Glutamatergic neuron (in vitro differentiated cells): ENCODE measurements at places on chromosomes 7 and 10.

GRCh38 chr10:93390306-93391090, 91.6 kb downstream of the MYOF start:
- DNase-seq = no peak

DNA sequence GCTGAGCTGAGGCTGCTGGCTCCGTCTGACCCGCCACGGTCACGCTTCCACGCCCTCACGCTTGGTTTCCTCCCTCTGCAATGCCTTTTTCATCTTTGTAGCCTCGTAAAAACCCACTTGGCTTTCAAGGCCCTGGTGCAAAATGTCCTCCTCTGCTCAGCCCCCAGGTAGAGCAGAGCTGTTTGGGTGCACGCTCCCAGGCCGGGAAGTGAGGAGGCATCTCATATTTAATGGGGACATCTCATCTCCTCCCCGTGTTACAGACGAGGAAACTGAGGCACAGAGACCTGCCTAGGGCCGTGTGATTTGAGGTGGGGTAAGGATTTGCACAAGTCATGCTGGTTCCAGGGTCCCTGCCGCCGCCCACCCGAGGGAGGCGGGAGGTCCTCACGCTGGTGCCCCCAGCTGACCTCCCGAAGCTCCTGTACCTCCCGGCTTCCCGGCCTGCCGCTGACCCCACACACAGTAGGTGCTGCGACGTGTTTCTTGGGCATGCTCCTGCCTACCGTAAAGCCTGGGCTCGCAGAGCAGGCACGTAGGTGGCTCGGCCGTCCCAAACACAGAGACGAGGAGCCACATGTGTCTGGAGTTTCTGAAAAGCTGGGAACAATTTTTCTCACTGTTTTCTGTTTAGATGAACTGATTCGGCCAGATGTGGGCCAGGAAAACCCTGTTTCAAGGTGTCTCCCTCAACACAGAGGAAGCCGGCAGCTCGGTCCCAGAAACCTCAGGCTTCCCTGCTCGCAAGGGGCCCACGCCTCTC, 11.5 kb downstream of the FOXL3 start:
- no peak for DNase-seq

DNA sequence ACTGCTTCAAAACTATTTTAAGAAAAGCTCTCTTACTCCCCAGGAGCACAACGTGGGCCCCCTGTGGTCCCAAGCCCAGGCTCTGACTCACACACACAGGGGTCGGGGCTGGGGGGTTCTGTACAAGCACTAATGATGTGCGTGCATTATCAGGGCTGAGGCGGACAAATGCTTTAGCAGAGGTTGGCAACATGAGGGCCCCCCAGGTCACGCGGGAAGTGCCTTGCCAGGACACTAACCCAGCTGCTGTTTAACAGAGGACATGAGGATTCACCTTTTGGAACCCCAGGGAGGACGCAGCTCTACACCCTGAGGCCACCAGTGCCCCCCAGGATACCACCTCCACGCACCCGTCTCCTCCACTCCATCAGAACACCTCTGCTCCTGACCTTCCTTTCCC, 342.8 kb downstream of the DNAJB6 start:
- no peak for DNase-seq

DNA sequence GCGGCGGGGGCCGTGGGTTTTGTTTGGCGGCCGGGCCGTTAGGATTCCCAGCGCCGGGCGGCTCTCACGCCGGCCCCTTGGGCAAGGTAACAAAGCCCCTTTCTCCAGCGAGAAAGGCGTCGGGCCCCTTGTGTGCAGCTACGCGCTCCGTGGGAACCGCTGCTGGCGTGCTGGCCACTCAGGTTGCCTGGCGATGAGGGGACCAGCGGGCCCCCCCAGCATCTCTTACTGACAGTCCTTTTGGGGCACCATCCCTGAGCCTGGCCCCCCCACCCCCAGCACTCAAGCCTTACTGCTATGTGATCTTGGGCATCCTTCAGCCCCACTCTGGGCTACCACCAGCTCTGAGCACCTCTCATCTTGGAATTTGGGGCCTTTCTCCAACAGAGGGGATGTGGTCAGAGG, 1.8 kb downstream of the LFNG start:
- DNase-seq = no peak

GRCh38 chr10:104441329-104442000, 87.8 kb downstream of the CFAP58 start:
- DNase-seq = no peak

DNA sequence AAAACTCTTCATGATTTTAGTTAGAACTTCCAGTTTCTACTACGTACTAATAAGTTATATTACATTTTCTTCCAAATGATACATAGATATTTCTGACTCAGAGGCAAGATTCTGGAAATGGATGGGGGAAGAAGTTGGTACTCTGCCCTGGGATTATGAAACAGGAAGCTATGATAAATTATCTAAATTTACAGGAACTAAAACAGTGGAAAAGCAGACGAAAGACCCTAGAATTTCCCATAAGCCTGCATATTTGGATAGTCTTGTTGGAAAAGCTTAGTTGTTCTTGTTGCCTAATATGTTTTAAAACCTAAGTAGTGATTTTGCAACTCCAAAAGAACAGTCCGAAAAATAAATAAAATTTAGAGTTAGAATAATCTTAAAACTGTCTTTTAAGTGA, 21.8 kb downstream of the CFAP69 start:
- no peak for DNase-seq

- no peak for DNase-seq
Measured at GRCh38 chr7:73519867-73520672, 2.0 kb downstream of the BAZ1B start.

- no peak for DNase-seq
Measured at GRCh38 chr10:93261961-93262610, 188.4 kb downstream of the CYP26A1 start.

DNA sequence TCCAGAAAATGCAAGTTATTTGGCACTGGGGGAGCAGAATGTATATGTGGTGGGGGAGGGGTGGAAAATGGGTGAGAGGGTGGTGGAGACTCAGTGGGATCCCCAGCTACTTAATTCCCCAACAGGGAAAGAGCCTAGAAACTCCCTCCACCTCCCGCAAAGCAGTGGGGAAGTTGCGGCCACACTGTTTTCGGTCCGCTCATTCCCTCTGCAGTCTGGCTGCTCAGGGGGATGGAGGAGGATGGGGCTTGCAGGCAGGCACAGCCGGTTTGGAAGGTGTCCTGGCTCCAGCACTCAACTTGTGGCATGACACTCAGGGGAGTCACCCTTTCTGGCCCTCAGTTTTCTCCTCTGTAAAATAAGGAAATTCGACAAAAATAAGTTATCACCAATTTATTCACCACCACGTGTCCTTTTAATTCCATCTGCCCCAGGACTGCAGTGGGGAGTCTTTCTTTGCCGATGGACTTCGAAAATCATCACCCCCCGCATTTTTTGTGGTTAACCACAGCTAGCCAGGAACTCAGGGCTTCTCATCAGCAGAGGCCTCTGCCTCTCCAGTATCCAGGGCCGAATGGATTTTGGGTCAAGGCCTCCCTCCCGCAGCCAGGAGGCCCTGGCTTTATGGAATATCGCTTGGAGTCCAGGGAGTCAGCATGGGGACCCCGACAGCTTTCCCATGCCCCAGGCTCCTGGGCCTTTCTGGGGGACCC, 1.6 kb upstream of the HTRA1 start:
- no peak for DNase-seq

- DNase-seq = no peak
Measured at GRCh38 chr10:11326241-11326640, 285.2 kb downstream of the USP6NL start.

- DNase-seq = no peak
Measured at GRCh38 chr7:50834031-50834535, 51.4 kb upstream of the GRB10 start.

DNA sequence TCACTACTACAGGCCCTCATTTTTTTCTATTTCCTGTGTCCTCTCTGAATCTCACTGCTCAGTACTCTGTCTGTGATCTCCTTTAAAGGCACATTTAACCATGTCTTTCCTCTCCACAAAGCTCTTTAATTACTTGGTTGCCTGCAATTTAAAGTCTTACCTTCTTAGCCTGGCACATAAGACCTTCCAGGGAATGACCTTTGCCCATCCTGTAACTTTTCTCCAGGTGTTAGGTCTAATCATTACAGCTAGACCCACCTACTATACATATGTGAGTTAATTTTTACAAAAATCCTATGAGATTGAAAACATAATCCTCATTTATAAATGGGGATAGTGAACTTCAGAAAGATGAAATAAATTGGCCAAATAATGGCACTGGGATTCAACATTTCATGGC, 244.1 kb upstream of the RHOBTB1 start:
- no peak for DNase-seq

- no peak for DNase-seq
Measured at GRCh38 chr7:157468221-157469111, 131.7 kb downstream of the DNAJB6 start.

DNA sequence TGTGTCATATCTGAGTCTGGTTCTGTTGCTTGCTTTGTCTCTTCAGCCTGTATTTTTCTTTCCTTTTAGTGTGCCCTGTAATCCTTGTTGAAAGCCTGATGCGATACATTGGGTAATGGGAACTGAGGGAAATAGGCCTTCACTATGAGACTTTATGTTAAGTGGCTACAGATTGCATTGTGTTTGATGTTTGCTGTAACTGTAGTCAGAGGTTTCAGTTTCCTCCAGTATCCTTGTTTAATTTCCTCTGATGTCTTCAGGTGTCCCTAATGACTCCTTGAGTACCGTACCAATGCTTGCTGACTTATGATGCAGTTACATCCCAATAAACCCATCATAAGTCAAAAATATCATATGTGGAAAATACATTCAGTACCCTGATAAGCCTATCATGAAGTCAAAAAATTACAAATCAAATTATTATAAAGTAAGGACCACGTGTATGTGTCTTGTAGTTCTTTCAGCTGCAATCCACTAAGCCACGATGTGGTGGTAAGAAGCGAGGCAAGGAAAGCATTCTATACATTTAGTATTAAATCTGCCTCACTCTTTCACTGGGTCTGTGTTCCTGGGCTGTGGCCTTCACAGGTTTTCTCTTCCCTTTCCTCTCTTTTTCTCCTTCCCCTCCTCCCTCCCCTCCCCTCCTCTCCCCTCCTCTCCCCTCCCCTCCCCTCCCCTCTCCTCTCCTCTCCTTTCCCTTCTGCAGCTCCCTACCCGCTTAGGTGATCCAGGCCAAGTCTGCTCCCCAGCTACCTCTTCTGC, 13.3 kb upstream of the GIMAP6 start:
- DNase-seq = no peak

DNA sequence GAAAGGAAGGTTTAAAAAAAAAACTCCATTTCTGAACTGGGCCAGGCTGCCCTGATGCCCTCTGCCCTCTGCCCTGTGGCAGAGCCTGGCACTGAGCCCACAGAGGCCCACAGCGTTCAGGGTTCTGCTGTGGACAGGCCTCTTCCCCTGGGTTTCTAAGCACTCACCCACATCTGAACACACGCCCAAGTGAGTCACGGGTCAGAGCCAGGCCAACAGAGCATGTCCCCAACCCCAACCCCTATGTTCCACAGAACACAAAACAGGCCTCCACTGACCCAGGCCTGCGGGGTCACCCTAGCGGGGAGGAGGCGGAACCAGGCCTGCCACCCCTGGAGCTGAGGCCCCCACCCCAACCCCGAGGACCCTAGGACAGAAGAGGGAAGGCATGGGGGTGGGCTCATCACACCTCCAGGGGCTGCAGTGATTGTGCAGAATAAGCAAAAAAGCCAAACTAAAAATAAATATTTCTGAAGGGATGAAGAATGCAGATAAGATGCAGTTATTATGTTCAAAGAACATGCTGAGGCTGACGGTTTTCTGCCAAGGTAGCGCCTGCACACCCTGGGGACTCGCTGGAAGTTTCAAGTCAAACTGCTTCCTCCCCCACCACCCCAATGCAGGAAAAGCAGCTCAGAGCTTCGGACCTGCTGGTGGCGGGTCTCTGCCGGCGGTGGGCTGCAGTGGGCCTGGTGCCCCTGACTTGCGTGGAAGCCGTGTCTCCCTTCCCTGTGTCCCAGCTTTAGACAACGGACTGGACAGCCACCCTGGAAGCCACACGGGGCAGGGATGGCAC, 5.4 kb downstream of the WDR86 start:
- DNase-seq = no peak
